ENCODE measurements at places on chromosomes 13 and 19.

GRCh38 chr19:12092065-12092867 lies 27.7 kb downstream of the ZNF844 start:
- DNase-seq = peak; percentile 71

DNA sequence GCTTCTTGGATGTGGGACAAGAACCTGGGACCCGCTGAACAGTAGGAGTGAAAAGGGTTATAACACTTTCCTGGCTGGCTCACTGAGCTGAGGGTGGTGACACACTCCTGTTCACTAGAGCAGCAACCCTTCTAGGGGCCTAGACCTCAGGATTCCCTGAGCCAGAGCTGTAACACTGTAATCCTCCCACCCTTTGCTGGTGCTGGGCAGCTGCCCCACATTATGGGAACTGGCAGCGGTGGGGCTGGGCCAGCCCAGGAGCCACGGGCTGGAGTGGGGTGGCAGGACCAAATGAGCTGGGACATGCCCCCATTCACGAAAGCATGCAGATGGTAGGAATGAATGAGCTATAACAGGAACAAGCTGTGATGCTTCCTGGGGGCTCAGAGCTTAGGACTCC lies 110.6 kb downstream of the B3GLCT start:
- DNase-seq = no peak

- DNase-seq = no peak
Observed at GRCh38 chr13:60590800-60591747, 194.1 kb downstream of the TDRD3 start.

- DNase-seq = no peak
Observed at GRCh38 chr13:20209948-20210347, 17.2 kb upstream of the GJB2 start.

DNA sequence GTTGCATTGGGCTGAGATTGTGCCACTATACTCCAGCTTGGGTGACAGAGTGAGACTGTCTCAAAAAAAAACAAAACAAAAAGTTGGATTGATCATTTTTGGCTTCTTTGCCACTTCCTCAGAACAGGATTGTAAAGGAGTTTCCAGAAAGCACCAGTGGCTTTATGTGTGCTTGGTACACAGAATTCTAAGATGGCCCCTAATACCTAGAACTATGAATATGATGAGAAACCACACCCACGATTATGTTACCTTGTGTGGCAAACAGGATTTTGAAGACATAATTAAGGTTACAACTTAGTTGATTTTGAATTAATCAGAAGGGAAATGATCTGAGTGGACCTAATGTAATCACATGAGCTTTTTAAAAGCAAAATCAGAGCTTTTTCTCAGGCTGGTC lies 26.5 kb downstream of the CEACAM1 start:
- DNase-seq = no peak

GRCh38 chr13:107548338-107548737 lies 667.0 kb downstream of the LIG4 start:
- DNase-seq = no peak

GRCh38 chr19:9671655-9672054 lies 3.2 kb downstream of the ZNF562 start:
- no peak for DNase-seq

GRCh38 chr13:98487016-98487415 lies 89.9 kb downstream of the STK24 start:
- no peak for DNase-seq

- DNase-seq = no peak
Observed at GRCh38 chr13:48586591-48587103, 53.8 kb upstream of the RCBTB2 start.

GRCh38 chr19:45103156-45103507 lies 10.2 kb downstream of the PPP1R37 start:
- no peak for DNase-seq

- no peak for DNase-seq
Observed at GRCh38 chr13:86986448-86986847, 684.7 kb upstream of the SLITRK5 start.

All from stimulated activated CD8-positive, alpha-beta memory T cell treated with anti-CD3 and anti-CD28 coated beads, Interleukin-7, amount 100 ng/mL, for 48 hours (primary cell).